ENCODE measurements at places on chromosomes 2 and 18.

DNA sequence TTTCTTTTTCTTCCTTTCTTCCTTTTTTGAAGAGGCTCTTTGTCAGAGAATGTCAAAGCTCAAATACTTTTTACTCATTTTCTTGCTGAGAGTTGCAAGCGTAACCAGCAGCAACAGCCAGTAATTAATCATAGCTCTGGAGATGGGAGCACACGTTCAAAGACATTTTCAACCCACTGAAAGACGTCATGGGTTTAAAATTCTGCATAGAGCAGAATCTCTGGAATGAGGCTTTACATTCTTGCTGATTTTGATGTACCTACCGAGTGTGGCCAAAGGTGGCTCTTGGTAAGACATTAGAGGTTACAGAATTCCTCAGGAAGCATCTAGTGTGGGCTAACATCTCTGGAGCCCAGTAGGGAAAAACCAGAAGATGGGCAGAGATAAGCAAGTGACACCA, 292.5 kb downstream of the MTX2 start:
- DNase-seq = no peak

DNA sequence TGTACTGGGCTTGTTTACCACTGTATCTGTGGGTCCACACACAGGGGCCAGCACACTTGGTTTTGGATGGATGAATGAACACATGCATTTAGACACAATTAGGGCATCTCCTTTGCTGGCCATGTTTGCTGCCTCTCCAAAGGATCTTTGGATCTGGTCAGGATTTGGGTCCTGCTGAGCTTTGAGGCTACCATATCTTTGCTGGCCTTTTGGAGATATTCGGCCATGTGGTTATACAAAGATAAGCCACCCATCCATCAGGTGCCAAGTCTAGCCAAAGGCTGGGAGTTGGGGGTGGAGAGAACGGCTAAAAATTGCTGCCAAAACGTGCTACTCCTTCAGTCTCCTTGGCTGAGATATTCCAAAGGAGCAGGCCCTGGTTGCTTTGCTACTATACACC, 18.2 kb upstream of the FZD7 start:
- DNase-seq = no peak

GRCh38 chr2:189594305-189594704, 13.7 kb upstream of the SLC40A1 start:
- no peak for DNase-seq

GRCh38 chr2:723761-724160, 46.6 kb upstream of the TMEM18 start:
- no peak for DNase-seq
